Lower leg skin (tissue), 4 donors: ENCODE measurements at places on chromosomes 12 and 14.

DNA sequence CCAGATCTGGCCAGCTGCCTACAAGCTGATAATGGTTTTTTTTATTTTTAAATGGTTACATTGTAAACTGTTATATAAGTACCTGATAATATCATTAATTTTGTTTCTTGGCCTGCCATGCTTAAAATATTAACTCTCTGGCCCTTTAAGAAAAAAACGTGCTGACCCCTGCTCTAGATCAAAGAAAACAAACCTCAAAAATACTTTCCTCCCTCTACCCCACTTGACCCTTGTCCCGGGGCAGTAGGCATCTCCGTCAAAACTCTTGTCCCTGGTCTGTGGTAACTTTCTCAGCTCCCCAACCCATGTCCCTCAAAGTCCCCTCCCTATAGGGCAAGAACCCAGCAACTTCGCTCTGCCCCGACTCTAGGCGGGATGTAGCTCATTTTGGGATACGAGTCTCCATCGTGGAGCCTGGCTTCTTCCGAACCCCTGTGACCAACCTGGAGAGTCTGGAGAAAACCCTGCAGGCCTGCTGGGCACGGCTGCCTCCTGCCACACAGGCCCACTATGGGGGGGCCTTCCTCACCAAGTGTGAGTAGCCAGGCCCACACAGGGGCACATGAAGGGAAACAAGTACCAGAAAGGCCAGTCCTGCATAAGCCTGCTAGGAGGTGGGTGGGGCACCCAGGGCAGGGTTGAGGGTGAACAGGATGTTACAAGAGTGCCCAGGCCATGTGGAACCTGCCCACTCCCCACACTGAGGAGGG lies 3.5 kb downstream of the RDH5 start:
- DNase-seq = no peak

- no peak for DNase-seq
Measured at GRCh38 chr14:104309657-104310369, 171.4 kb downstream of the KIF26A start.

DNA sequence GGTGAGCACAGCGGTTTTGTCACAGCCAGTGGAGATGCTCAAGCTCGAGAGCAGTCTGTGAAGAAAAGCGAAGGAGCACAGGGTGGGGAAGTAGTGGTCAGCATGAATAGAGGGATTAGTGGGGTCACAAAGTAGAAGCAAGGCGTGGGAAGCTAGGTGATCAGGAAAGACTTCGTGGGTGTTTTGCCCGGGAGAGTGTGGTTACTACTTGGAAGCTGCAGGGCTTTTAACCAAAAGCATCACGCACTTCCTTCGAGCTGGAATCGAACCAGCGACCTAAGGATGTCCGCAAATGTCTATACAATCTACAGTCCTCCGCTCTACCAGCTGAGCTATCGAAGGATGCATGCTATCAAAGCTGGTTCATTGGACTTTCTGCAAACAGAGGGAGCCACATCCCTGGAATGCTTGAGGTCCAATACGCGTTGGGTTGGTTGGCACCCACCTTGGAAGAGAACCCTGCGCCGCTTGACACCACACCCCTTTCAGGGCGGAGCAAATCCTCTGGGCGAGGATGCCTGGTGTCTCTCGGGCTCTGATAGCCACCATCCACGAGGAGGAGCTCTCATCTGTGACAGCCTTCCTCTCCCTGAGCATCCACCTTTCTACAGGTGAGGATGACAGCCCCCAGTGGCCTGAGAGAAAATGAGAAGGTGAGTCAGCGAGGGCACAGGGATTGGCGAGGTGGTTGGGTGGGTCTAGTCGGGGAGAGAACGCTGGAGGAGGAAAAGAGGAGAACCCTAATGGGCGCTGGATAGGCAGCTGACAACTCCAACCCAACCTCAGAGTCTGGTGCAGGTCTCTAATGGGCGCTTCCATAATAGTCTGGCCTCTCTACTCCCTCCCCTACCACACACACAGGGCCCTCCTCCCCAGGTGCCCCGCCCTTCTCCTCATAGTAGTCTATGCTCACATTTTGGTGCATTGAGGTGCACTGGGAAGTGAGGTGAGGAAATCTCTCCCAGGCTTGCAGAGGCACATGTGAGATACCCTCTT lies 16.0 kb upstream of the OR6S1 start:
- DNase-seq = no peak

- DNase-seq = no peak
Measured at GRCh38 chr14:61368781-61369453, 47.5 kb downstream of the PRKCH start.

- DNase-seq = no peak
Measured at GRCh38 chr12:116354950-116355783, 77.7 kb upstream of the MED13L start.

DNA sequence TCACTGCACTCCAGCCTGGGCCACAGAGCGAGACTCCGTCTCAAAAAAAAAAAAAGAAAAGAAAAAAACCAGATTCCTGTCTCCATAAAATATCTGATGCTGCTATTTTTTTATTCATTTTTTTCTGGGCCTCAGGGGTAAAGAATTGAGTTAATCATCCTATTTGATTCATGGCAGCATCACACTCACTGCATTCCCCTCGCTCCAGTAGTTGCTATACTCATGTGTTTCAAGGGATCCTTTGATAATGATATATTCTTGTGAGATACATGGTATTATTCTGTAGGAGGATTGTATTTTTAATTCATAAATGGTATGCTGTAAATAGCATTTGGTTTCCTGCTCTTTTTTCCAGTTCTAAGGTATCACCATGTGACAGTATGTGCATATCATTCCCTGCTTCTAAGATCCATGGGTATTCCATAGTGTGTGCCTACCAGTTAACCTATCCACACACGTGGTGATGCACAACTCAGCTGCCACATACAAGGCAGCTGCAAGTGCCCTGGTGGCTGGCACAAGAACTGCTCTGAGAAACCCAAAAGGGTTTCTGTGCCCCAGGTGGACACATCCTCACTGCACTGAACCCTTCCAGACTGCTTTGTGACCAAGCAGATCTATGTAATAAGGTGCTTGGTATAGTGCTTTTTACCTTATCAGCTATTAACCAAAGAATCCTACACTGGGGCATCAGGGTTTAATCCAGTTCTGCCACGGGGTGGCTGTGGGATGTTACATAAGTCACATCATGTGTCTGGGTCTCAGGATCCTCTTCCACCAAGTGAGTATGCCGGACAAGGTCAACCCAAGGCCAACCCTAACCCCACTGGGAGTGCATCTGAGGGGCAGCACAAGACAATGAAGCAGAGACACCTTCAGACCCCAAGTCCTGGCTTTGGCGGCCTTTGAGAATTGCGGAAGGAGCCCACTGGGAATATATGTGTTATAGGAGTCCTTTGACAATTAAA lies 74.6 kb downstream of the ZFP36L1 start:
- no peak for DNase-seq

DNA sequence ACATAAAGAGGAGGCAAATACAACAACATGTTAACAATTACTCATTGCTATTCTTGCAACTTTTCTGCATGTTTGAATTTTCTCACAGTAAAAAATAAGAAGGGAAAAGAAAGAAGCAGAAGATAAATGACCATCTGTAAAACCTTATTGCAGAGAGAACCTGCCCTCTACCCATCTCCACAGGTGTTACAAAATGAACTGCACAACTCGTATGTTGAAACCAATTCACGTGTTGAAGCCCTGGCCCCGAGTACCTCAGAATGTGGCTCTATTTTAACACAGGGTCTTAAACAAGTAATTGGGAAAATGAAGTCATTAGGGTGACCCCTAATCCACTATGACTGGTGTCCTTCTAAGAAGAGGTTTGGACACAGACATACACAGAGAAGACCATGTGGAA lies 39.5 kb downstream of the FOXN3 start:
- no peak for DNase-seq

DNA sequence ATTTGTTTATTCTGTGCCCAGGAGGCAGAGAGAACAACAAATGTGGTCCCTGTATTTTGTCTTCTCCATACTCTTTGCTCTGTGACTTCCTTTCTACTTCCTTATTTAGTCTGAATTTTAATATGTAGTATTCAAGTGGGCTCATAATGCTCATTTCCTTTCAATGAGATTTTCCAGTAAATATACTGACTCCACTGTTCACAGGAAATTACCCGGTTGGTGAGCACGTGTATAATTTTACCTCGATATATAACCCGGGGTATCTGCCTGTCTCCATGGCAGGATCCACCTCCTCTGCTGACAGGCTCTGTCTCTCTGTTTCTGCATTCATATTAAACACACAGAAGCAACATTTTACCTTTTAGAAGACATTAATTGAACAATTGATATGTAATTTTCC lies 166.0 kb downstream of the SLC38A4 start:
- no peak for DNase-seq
